Ureter (tissue), 1 donor: ENCODE measurements at places on chromosomes 4 and X. TPM values are rescaled to one million over a fixed set of nuclear protein-coding genes. Genes with fewer than 3 reads are reported as not detected.

The DRP2 gene
- total RNA-seq, result 2.1 TPM

The NAP1L2 gene
- total RNA-seq, result 8.9 TPM

DNA sequence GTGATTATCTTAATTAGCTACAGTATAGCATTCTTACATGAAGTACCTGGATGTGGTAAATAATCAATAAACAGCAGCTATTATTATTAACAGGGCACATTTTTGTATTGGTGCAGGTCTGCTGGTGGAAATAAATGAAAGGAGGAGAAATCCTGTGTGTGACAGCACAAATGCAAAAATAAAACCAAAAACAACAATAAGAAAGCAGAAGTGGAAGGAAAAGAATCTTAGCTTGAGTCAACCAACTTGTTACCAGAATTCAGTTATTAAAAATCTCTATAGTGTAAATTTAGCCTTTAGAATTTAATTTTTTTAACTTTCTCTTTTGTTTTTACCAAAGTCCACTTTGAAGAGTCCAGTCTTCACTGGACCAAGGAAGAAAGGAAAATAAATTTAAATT lies 63.1 kb upstream of the LSM6 start:
- DNase-seq, result no peak

- no peak for DNase-seq
These were observed 59.0 kb downstream of the APBB2 start for GRCh38 chr4:41155194-41155830.

GRCh38 chrX:150060406-150060805 lies 122.1 kb upstream of the EOLA2 start:
- no peak for DNase-seq

GRCh38 chr4:28082686-28083390 lies 1222.2 kb downstream of the STIM2 start:
- no peak for DNase-seq

GRCh38 chr4:184423003-184423686 lies 51.2 kb downstream of the IRF2 start:
- DNase-seq, result no peak
